ENCODE measurements at places on chromosomes 6 and 20.

DNA sequence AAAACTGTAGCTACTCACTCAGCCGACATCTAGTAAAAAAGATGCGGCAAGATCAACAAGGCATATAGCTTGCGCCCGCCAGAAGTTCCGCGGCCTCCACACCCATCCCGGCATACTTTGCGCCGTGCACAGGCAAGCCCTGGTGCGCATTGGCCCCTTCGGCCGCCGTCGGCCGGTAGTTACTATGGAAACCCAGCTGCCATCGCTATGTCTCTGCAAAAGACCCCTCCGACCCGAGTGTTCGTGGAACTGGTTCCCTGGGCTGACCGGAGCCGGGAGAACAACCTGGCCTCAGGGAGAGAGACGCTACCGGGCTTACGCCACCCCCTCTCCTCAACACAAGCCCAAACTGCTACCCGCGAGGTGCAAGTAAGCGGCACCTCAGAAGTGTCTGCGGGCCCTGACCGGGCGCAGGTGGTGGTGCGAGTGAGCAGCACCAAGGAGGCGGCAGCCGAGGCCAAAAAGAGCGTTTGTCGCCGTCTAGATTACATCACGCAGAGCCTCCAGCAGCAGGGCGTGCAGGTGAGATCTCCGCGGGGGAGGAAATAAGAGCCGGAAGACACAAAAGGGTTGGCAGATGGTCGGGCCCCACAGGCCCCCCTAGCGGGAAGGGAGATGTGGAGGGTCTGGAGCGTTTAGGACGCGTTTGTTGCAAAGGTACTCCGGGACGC lies at the start of gene IRAK1BP1:
TSS of gene IRAK1BP1 (plus strand) at position 182 of the 671 bp plus-strand sequence. CDS start at position 208, 26 bp downstream.
- DNase-seq = peak; percentile 84

GRCh38 chr20:49291200-49291599 lies 13.3 kb upstream of the ZNFX1 start:
- DNase-seq = no peak

DNA sequence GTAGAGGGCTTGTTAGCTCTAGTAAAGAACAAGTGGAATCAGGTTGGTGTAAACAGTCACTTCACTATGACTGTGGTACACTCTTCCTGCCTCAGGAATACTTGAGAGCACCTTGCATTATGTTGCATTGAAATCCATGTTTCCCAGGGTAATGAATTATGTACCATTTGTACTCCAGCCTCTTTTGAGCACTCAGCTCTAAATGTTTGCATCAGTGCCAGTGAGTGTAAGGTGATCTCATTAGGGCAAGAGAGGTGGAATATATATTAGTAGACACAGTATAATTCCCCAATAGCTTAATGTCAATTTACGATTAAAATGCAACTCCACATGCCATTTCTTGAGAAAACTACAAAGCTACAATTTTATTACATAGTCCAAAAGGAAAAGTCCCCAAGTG lies 319.6 kb upstream of the POU3F2 start:
- no peak for DNase-seq

DNA sequence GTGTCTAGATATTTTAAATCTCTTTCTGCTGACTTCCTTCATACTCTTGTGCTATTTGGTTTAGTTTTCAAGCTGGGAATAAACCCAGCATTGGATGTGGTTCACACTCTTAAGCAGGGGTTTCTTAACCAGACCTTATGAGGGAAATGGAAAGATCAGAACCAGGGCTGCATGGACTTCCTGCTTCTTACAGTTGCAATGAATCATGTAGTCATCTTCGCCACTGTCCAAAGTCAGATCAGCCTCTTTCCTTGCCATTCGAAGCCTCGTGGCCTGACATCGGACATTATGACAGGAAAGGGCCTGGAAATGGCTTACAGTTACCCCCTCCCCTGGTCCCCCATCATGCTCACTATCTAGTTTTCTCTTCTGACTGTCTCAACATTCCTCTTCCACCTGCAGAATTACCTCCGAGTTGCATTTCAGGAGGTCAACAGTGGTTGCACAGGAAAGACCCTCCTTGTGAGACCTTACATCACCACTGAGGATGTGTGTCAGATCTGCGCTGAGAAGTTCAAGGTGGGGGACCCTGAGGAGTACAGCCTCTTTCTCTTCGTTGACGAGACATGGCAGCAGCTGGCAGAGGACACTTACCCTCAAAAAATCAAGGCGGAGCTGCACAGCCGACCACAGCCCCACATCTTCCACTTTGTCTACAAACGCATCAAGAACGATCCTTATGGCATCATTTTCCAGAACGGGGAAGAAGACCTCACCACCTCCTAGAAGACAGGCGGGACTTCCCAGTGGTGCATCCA lies 16.8 kb upstream of the NAA20 start:
- no peak for DNase-seq

GRCh38 chr6:36694616-36695015 lies 3.0 kb upstream of the RAB44 start:
- DNase-seq = no peak

DNA sequence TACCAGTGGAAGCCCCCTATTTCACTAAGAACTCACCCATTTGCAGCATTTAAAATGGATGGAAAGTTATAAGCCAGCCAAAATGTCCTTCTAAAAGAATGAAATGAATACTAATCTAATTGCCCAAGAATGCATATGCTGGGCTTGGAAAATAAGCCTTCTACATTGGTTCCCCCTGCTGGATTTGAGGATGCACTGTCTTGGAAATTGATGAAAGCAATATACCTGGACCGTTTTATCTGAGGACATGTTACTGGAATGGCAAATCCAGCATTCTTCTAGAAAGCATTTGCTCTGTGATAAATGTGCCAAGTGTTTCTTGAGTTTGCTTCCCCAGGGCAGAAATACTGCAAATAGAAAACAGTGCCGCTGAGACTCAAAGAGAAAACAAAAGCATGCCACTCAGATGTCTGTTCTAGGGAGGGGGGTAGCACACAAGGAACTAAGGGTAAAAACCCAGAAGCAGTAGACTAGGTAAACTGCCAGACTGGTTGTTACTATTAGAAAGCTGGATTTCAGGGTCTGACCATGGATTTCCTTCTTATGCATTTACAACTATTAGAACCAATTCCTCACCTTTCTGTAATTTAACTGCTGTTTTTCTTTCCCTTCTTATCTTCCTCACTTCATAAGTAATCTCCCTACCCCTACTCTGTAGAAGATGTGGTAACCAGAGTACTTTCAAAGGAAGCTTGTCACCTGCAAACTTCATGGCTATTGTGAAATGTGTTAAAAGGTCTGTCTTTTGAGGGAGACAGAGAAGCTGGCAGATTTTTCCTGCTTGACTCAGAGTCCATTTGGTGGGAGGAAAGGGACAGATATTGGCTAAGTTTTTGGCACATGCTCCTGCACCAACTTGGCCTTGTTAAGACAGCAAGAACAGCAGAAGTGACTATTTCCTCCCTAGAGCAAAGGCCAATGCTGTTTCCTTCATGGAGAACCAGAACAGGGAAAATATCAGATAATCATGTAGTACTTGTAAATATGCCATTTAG lies 642.6 kb downstream of the KIF16B start:
- peak; percentile 36 for DNase-seq

- no peak for DNase-seq
These were observed 293.5 kb upstream of the FERMT1 start for GRCh38 chr20:6416371-6416770.

DNA sequence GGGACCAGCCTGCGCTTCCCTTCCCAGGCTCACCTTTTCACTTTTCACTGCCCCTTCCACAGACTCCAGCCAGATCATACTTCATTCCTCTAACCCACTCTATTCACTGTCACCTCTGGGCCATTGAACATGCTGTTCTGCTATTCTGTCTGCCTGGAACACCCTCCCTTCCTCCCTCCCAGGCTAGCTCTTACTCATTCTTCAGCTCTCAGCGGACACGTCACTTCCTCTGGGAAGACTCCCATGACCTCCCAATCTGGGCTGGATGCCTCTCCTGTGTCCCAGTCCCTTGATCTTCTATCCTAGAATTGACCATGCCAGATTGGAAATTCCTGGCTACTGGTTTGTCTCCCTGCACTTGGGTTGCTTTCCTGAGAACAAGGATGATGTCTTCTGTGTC lies 5.0 kb downstream of the SLC12A5 start:
- DNase-seq = no peak

- DNase-seq = peak; percentile 23
These were observed 18.7 kb downstream of the ADRM1 start for GRCh38 chr20:62321521-62321948.

DNA sequence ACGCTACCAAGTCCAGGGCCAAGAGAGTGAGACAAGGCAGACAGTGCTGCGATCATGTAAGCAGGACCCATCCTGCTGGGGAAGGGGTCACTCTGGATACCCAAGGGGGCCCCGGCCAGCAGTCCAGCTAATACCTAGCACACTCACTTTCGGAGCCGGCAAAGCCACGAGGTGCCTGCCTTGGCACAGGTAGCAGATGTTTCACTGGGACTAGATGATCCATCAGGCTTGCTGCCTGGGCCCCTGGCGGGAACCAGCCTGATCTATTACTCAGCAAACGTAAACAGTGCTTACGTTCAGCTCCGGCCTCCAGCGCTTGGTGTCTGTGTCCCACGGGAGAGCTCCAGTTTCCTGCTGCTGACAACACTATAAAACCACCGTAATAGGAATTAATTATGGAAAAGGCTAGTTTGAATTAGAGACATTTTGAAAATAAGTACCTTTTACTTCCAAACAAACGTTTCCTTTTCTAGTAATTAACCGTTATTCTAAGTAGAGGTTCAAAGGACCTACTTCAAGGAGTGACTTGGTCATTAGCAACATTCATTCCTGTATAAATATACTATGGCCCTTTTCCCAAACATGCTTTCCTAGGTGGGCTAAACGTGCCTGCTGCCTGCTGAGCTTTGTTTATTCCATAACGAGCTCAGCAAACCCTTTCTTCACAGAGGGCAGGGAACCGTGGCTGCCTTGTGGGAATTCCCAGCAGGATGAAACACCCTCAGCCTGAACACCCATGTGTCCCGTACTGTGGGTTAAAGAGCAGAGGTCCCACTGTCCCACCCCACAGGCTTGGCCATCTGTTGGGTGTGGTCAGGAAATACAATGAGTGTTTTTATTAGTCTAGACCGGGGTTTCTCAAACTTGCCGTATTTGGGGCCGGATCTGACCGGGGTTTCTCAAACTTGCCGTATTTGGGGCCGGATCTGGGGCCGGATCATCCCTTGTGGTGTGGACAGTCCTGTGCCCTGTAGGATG lies 18.4 kb downstream of the SLC22A23 start:
- peak; percentile 93 for DNase-seq

DNA sequence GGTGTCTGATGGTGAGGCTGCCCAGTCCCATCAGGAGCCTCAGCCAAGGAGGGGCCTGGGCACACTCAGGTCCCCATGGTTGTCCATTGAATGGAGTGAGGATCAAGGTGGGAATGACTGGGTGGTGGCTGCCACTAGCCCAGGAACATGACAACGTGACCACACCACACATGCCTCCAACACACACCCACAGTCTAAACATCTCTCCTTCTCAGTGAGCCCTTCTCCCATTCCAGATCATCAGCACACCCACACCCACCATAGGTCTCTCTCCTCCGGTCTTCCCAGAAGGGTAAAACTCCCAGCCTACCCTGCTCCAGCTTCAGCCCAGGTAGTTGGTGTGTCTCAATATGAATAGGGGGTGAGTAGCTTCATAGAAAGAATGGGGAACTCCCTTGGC lies 5.5 kb downstream of the TCF21 start:
- no peak for DNase-seq

- peak; percentile 93 for DNase-seq
These were observed 4.3 kb upstream of the PSORS1C2 start for GRCh38 chr6:31143148-31143547.

GRCh38 chr20:63648895-63649589 lies 4.2 kb downstream of the STMN3 start:
- DNase-seq = no peak

GRCh38 chr6:13700232-13700631 lies 11.4 kb downstream of the RANBP9 start:
- DNase-seq = no peak

DNA sequence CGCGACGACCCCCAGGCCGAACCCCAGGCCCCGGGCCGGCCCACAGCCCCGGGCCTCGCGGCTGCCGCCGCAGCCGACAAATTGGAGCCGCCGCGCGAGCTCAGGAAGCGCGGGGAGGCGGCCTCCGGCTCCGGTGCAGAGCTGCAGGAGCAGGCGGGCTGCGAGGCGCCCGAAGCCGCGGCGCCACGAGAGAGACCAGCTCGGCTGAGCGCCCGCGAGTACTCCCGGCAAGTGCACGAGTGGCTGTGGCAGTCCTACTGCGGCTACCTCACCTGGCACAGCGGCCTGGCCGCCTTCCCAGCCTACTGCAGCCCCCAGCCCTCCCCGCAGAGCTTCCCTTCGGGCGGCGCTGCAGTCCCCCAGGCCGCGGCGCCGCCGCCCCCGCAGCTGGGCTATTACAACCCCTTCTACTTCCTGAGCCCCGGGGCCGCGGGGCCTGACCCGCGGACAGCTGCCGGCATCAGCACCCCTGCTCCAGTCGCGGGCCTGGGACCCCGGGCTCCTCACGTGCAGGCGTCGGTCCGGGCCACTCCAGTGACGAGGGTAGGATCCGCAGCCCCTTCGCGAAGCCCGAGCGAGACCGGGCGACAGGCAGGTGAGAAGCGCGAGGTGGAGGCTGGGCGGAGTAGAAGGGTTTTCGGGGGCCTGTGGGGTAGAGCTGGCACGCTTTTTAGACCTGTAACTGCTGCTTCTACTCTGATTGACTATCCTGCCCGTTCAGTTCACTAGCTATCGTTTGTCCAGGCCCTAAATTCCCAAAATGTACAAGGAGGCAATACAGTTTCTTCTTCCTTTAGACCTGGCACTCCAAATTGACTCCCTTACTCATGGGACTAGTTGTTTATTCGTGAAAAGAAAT lies 654 bp downstream of the FAM8A1 start:
- DNase-seq = peak; percentile 36

GRCh38 chr6:72132427-72132826 lies 246.1 kb downstream of the RIMS1 start:
- no peak for DNase-seq

DNA sequence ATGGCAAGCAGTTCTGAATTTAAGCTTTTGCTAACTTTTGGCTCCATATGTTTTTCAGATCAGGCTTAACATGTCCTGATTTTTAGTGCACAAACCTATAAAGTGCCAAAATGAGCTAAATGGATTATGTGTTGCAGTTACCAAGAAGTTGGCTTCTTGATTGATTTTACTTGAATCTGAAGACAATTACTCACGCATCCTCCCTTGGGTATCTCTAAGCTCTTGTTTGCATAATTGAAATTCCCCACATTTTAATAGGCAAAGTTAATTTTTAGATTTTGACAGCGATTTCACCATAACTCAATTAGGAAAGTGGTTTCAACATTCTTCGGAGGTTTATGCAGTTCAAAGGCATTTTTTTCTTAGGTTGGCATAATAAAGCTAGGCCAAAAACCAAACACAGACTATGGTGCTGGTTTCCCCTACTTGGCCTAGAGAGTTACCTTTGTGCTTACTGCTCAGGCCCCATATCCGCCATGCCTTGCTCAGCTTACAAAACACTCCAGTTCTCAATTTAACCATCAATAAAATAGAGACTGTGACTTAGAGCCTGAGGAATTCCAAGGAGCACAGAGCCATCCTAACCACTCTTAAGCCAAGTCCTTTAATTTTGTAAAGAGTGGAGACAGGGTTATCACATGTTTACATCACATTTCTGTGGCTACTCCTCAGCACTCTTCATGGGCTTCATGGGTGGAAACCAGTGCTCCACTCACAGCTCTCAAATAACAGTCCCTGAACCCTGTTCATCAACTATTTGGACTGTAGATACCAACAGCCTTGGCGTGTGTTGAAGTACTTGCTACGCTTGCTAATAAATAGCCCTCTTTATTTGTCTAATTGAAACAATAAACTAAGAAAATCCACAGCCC lies 32.1 kb downstream of the LAMA4 start:
- peak; percentile 88 for DNase-seq

GRCh38 chr20:53330601-53331140 lies 263.0 kb downstream of the ZNF217 start:
- no peak for DNase-seq
